ENCODE measurements at places on chromosomes 5 and 9.

DNA sequence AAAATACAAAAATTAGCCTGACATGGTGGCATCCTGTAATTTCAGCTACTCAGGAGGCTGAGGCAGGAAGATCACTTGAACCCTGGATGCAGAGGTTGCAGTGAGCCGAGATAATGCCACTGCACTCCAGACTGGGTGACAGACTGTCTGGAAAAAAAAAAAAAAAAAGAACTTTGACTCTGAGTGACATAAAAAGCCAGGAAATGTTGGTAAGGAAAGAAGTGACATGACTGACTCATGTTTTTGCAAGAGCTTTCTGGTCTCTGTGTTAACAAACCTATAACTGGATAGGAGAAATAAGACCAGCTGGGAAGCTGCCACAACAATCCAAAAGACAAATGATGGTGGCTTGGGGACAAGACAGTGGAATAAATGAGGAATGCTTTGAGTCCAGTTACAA, 272.1 kb downstream of the HINT1 start:
- DNase-seq: no peak
- no peak overlapping the region for H3K4me3 ChIP-seq
- no peak overlapping the region for H3K27ac ChIP-seq
- H3K27me3 ChIP-seq: no peaks in the 10 kb centered on the region
- no peaks in the 10 kb centered on the region for H3K36me3 ChIP-seq

DNA sequence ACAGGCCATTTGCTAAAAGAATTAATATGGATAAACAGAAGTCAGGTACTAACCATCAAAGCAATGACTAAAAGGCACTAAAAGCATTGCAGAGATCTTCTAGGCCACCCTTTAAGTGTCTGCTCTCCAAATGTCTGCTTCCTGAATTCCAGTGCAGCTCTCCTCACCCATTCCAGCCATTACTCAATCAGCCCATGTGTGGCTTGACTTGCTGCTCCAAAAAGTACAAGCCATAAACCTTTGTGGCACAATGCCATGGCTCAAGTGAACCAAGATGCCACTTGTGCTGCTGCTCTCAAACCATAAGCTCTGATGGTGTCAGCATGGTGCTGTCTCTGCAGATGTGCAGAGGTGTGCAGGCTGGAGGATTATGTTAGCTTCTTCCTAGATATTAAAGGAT, 290.2 kb upstream of the POU5F2 start:
- DNase-seq: no peak
- no peak overlapping the region for H3K4me3 ChIP-seq
- peaks cover 11% of the 10 kb centered on the region for H3K36me3 ChIP-seq
- no peaks in the 10 kb centered on the region for H3K4me1 ChIP-seq
- H3K27me3 ChIP-seq: no peaks in the 10 kb centered on the region
- H3K27ac ChIP-seq: no peak overlapping the region

GRCh38 chr5:109640976-109641375, 48.8 kb upstream of the MAN2A1 start:
- H3K4me3 ChIP-seq: no peak overlapping the region
- no peaks in the 10 kb centered on the region for H3K4me1 ChIP-seq
- no peak for DNase-seq
- H3K36me3 ChIP-seq: no peaks in the 10 kb centered on the region
- no peaks in the 10 kb centered on the region for H3K27me3 ChIP-seq
- no peak overlapping the region for H3K27ac ChIP-seq

DNA sequence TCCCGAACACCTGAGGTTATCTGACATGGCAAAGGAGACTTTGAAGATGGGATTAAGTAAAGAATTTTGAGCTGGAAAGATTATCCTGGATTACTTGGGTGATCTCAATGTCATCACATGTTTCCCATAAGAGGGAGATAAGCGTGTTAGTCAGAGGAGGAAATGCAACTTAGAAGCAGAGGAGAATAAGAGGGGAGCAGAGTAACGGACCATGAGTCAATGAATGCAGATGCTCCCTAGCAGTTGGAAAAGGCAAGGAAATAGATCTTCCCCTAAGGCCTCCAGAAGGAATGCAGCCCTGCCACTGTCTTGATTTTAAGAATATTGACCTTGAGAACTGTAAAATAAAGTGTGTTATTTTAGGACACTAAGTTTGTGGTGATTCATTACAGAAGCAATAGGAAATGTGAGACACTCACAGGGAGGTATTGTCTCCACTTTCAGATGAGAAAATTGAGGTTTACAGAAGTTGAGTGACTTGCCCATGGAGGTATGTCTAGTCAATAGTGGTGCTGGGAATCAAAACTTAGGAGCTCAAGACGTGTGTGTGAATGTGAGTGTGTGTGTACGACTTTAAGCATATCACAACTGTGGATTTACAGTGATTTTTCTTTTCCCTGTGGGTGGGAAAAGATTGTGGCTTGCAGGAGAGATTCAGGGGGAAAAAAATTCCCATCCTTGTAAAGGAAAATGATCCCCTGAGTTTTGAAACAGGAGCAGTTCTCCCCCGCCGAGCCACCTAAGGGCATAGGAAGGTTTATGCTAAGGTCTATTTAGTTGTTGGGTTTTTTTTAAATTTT, 125.3 kb downstream of the TRIM32 start:
- H3K27me3 ChIP-seq: no peaks in the 10 kb centered on the region
- H3K27ac ChIP-seq: no peak overlapping the region
- no peaks in the 10 kb centered on the region for H3K36me3 ChIP-seq
- no peaks in the 10 kb centered on the region for H3K4me1 ChIP-seq
- no peak overlapping the region for H3K4me3 ChIP-seq

GRCh38 chr5:153340139-153340538, 150.3 kb upstream of the GRIA1 start:
- no peak for DNase-seq
- no peak overlapping the region for H3K27ac ChIP-seq
- no peaks in the 10 kb centered on the region for H3K36me3 ChIP-seq
- H3K4me3 ChIP-seq: no peak overlapping the region
- H3K4me1 ChIP-seq: no peaks in the 10 kb centered on the region

GRCh38 chr5:104016646-104017045, 454.1 kb upstream of the NUDT12 start:
- no peak overlapping the region for H3K4me3 ChIP-seq
- no peaks in the 10 kb centered on the region for H3K27me3 ChIP-seq
- no peak overlapping the region for H3K27ac ChIP-seq
- H3K4me1 ChIP-seq: no peaks in the 10 kb centered on the region

GRCh38 chr9:97855486-97855875, 2.5 kb downstream of the FOXE1 start:
- no peak for DNase-seq
- no peak overlapping the region for H3K4me3 ChIP-seq
- no peaks in the 10 kb centered on the region for H3K36me3 ChIP-seq

DNA sequence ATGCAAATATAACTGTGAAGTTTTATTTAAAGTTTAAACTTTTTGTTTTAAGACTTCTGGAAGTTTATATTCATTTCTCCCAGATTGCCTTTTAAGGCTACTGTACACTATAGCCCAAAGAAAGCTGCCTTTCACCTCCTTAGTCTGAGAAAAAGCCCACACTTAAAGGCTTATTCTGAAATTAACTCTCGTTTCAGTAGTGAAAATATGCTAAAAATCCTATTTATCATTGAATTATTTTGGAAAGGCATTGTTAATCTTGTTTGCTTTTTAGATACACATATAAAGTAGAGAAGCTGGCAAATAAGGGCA, 3.3 kb upstream of the PURA start:
- H3K4me3 ChIP-seq: no peak overlapping the region
- no peaks in the 10 kb centered on the region for H3K4me1 ChIP-seq
- no peaks in the 10 kb centered on the region for H3K36me3 ChIP-seq

DNA sequence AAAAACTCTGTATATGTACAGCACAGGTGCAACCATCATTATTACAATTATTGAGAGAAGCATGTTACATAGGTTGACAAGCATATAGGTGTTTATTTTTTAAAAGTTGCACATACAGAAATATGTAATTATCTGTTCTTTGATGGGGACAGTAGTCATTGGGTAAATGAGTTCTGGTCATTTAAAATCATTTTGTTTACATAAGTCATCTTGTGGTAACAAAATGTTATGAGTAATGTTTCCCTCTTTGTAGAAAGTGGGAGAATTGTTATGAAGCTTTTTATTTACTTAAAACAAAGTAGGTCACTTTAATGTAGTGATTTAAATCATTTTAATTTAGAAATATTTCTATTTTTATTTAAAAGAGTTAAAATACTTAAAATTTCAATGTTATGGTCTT, 33.8 kb upstream of the FBXL17 start:
- H3K27me3 ChIP-seq: no peaks in the 10 kb centered on the region
- H3K4me3 ChIP-seq: no peak overlapping the region
- DNase-seq: no peak
- no peaks in the 10 kb centered on the region for H3K4me1 ChIP-seq
- no peak overlapping the region for H3K27ac ChIP-seq

DNA sequence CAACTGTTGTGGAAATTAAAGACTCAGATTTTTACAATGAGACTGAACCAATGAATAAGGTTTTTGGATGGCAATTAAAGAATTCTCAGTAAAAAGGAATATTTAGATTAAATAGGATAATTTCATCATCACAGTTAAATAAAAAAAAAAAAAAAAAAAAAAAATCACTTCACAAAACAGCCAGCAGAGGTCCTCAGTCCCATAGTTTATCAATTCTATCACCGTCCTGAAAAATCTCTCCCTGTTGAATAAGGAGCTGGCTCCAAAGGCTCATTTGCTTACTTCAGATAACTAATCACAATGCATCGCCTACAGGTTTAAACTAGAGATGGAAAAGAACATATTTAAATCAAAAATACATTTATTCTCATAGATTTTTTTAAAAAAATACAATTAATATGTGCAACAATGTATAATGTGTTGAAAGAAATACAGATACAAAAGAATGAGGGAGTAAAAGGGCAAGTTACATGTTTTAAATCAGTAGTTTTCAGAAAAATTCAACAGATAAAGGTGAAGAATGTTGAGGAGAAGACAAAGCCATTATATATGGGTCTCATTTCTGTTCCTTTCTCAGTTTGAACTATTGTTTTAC, 175.8 kb upstream of the CHD1 start:
- H3K27ac ChIP-seq: no peak overlapping the region
- H3K4me1 ChIP-seq: no peaks in the 10 kb centered on the region
- no peak for DNase-seq
- no peak overlapping the region for H3K4me3 ChIP-seq
- H3K27me3 ChIP-seq: no peaks in the 10 kb centered on the region

- no peaks in the 10 kb centered on the region for H3K4me1 ChIP-seq
- no peak for DNase-seq
- H3K36me3 ChIP-seq: no peaks in the 10 kb centered on the region
- no peaks in the 10 kb centered on the region for H3K27me3 ChIP-seq
- H3K27ac ChIP-seq: no peak overlapping the region
These were observed 144.7 kb downstream of the TRPM6 start for GRCh38 chr9:74742792-74743730.

- peaks cover 13% of the 10 kb centered on the region for H3K36me3 ChIP-seq
- H3K4me3 ChIP-seq: no peak overlapping the region
These were observed 33.5 kb downstream of the ALDH1A1 start for GRCh38 chr9:72919246-72919945.

- H3K36me3 ChIP-seq: no peaks in the 10 kb centered on the region
- no peak overlapping the region for H3K27ac ChIP-seq
- H3K4me3 ChIP-seq: no peak overlapping the region
- DNase-seq: no peak
- H3K27me3 ChIP-seq: no peaks in the 10 kb centered on the region
These were observed 131.7 kb downstream of the DENND1A start for GRCh38 chr9:123798195-123798594.

- DNase-seq: no peak
- no peak overlapping the region for H3K27ac ChIP-seq
- H3K4me1 ChIP-seq: no peaks in the 10 kb centered on the region
- H3K27me3 ChIP-seq: no peaks in the 10 kb centered on the region
- no peaks in the 10 kb centered on the region for H3K36me3 ChIP-seq
- no peak overlapping the region for H3K4me3 ChIP-seq
These were observed 29.7 kb downstream of the RLN2 start for GRCh38 chr9:5274770-5275169.

DNA sequence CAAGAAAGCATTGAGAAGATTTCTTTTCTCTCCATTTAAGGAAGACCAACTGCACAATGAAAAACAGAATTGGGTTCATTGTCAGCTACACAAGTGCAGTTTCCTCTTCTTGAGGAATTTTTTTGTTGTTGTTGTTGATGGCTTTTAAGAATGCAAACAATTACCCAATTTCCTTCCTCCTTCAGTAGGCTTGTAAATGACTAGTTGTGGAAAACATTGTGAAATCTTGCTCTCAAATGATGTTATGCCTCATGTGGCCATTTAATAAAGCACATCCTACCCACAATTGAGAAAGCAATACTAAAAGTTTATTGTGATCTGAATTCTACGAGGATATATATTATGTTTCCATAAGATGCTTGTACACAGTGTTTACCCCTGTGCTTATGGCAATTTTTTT, 171.6 kb downstream of the FAM174A start:
- no peaks in the 10 kb centered on the region for H3K27me3 ChIP-seq
- H3K4me1 ChIP-seq: no peaks in the 10 kb centered on the region
- no peak overlapping the region for H3K27ac ChIP-seq
- H3K36me3 ChIP-seq: no peaks in the 10 kb centered on the region
- no peak for DNase-seq

GRCh38 chr5:102998224-102998623, 121.7 kb downstream of the GIN1 start:
- H3K4me1 ChIP-seq: no peaks in the 10 kb centered on the region
- H3K27me3 ChIP-seq: no peaks in the 10 kb centered on the region
- peaks cover 16% of the 10 kb centered on the region for H3K36me3 ChIP-seq
- DNase-seq: no peak
- no peak overlapping the region for H3K27ac ChIP-seq

DNA sequence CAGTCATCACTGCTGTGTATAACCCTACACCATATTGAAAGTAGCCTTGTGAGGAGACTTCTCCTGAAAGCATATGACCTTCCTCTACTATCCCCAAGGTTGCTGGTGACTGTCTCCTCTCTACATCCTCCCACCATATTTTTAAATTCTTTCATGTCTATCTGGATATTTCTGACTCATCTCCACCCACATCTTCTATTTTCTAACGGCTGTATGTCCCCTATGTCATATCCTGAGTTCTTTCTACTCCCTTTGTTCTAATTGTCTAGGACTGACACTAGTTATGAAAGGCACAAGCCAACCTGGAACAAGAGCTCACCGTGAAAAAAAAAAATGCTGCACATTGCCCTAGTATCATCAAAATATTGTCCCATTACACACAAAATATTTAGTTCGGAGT, 218.3 kb upstream of the ZNF462 start:
- H3K4me1 ChIP-seq: no peaks in the 10 kb centered on the region
- H3K36me3 ChIP-seq: no peaks in the 10 kb centered on the region
- DNase-seq: no peak

GRCh38 chr5:75281716-75282465, 45.2 kb upstream of the ANKRD31 start:
- no peak for DNase-seq
- no peaks in the 10 kb centered on the region for H3K4me1 ChIP-seq
- no peak overlapping the region for H3K4me3 ChIP-seq
- H3K27me3 ChIP-seq: no peaks in the 10 kb centered on the region
- H3K27ac ChIP-seq: no peak overlapping the region

DNA sequence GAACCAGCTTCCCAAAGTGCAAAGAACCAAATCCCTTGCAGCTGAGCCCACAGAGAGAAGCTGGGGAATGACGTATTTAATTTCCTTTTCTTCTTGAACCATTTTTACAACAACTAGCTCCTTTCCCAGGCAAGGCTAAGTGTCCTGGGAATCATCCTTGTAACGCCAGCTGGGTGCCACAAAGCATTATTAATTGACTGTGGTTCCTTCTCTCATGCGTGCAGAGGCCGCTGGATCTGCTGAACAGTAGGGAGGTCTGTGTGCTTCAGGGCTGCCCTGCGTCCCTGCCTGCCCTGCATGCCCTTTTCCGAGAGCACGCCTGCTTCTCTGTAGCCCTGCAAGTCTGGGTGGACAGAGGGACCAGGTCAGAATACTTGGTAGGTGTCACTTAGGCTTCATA, 124.1 kb upstream of the OTULINL start:
- H3K27ac ChIP-seq: no peak overlapping the region
- peaks cover 23% of the 10 kb centered on the region for H3K36me3 ChIP-seq
- no peaks in the 10 kb centered on the region for H3K27me3 ChIP-seq
- no peak overlapping the region for H3K4me3 ChIP-seq
- no peak for DNase-seq
- H3K4me1 ChIP-seq: no peaks in the 10 kb centered on the region
